Activated CD4-positive, alpha-beta T cell treated with anti-CD3 and anti-CD28 coated beads, Interleukin-2, amount 50 U/mL, for 16 hours (primary cell): ENCODE measurements at places on chromosomes 7 and 10.

DNA sequence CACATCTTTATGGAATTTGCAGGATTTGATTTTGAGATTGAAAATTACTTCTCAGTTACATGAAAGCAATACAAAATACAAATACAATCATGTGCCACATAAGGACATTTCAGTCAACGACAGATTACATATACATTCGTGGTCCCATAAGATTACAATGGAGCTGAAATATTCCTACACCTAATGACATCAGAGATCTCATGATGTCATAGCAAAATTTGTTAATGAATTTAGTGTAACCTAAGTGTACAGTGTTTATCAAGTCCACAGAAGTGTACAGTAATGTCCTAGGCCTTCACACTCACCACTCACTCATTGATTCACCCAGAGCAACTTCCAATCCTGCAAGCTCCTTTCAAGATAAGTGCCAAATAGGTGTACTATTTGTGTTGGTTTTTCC, 126.5 kb downstream of the GPAM start:
- no peak for DNase-seq

DNA sequence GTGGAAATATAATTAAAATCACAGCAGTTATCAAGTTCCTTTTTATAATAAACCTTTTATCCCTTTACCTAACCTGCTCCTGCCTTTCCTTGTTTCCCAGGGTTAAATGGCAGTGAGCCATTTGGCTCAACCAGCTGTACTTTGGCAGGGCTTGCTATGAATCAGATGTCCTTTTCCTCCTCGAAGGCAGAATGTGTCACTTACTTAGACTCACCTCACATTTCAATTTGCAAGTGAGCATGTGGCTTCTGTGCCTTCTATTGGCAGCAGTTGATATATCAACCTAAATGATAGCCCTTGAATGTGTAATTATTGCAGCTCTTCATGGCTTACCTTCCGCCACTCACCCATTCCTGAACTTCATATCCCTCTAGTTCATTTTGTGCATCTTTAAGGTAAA, 301.7 kb downstream of the CSTF2T start:
- no peak for DNase-seq

- peak; percentile 50 for DNase-seq
These were observed 1.5 kb downstream of the GIMAP8 start for GRCh38 chr7:150451833-150452461.

- DNase-seq = no peak
These were observed 190.9 kb downstream of the BMPER start for GRCh38 chr7:34096198-34096651.

- DNase-seq = no peak
These were observed 46.7 kb downstream of the CALD1 start for GRCh38 chr7:134826105-134826504.

DNA sequence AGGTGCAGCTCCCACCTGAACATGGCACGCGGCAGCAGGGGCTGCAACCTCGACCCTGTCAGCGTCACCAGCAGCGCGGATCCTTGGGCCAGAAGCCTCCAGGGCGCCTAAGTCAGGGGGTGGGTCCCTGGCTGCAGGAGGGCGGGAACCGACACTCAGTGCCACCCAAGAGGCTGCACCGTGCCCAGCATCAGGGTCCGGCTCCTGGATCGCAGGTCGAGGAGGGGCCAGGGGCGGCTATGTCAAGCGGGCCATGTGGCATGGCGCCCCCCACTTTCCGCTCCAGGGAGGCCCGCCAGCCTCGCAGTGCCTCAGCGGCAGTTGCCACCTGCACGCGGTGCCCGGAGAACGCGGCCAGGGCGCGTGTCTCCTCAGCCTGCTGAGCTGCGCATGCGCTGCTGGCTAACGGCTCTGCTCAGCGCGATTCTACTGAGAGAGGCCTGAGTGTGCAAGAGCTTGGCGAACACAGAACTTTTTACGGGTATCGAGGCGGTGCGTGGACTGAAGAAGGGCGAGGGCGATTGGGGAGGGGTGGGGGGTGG, at the start of gene ANKRD30A:
Gene ANKRD30A (plus strand): TSS at position 408 of the 542 bp plus-strand sequence. CDS start 190 bp downstream, outside the sequence.
- DNase-seq = no peak

- DNase-seq = no peak
These were observed 44.5 kb downstream of the LANCL2 start for GRCh38 chr7:55409482-55410225.

GRCh38 chr10:16592378-16592777, 70.7 kb upstream of the C1QL3 start:
- DNase-seq = no peak

- no peak for DNase-seq
These were observed 336.0 kb downstream of the PLXNA4 start for GRCh38 chr7:132240262-132240661.

DNA sequence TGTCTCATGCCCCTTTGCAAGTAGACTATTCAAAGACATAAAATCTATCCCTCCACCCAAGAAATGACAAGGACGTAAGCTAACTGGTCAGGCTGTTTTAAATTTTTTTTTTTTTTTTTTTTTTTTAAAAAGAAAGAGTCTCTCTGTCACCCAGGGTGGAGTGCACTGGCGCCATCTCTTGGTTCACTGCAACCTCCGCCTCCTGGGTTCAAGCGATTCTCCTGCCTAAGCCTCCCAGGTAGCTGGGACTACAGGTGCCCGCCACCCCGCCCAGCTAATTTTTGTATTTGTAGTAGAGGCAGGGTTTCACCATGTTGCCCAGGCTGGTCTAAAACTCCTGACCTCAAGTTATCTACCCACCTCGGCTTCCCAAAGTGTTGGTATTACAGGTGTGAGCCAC, 11.2 kb downstream of the TRA2A start:
- no peak for DNase-seq

DNA sequence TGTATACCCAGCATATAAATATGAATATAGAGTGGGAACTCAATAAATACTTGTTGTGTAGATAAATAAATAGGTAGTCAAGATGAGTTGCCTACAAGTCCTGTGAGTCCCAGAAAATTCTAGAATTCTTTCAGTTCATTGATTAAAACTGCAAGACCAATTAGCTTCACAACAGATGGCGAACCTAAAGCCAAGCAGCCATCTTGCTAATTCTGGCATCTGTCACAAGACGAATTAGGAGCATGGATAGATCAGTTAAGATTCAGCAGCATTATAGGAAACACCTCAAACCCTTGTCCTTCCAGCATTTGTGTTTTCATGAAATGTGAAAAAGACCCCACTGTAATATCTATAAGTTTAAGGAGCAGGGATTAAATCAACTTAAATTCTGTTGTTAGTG, 552.7 kb downstream of the MAGI2 start:
- no peak for DNase-seq

GRCh38 chr10:3107426-3107961, 40.1 kb downstream of the PFKP start:
- DNase-seq = no peak

GRCh38 chr10:110808123-110808522, 63.6 kb upstream of the PDCD4 start:
- no peak for DNase-seq

DNA sequence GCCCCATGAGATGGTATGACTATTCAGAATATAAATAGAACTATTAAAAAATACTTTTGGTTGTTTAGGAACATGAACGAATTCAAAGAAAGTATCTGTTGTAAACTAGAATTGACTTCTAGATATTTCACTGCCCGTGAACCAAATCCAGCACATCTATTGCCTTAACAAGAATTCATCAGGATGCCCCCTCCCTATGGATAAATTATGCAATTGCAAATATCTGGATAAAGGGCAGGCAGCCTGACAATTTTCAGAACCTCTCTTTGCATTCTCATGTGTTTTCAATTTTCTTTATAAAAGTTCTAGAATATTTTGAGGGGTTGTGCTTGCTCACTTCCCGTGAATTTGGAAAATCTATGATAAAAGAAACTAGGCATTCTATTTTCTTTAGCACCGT, 822.1 kb upstream of the SORCS1 start:
- DNase-seq = no peak

DNA sequence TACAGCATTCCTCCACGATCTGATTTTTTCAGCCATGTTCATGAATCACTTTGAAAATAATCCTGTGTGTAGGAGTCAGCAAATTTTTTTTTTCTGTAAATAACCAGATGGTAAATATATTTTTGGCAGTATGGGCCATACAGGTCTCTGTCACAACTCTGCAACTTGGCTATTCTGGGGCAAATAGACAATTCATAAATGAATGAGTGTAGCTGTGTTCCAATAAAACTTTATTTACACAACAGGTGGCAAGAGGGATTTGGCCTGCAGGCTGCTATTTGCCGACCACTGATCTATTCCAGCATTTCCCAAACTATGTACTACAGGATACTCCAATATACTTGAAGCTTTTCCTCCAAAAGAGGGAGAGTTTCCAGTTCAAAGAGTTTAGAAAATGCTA, 78.7 kb upstream of the SVIL start:
- no peak for DNase-seq

DNA sequence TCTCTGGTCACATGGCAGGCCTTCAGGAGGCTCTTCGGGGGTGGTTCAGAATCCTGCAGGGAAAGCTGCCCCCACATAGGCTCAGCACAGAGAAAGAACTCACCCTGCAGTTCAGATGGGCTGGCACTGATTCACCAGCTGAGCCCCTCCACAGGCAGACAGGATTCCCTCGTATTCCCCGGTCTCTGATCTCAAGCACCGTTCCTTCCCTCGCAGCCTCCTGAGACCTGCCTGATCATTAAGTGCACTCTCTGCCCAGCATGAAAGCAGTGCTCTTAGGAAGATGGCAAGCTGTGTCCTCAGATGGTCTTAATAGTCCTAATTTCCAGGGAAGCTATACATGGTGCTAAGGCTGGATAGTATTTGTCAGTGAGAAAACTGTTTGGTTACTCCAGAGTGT, 78.2 kb upstream of the NPS start:
- DNase-seq = no peak

DNA sequence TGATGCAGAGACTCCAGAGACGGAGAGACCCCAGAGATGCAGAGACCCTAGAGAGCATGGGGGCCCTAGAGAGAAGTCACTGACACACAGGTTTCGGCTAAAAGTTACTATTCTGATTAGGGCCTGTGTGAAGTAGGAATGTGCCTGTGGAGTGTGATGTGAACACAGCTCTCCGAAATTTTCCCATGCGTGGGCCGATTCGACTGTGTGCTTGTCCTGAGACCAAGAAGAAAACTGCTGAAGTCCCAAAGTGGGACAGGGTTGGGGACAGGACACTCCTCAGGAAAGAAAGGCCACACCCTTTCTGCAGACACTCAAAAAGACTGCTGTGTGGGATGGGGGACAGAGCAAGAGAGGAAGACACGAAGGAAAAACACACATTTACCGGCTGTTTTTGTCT, 533.5 kb downstream of the PTPRN2 start:
- DNase-seq = no peak

- DNase-seq = no peak
These were observed 312.0 kb upstream of the TPK1 start for GRCh38 chr7:145147865-145148264.

GRCh38 chr10:98309366-98310355, 41.7 kb upstream of the LOXL4 start:
- peak; percentile 19 for DNase-seq

DNA sequence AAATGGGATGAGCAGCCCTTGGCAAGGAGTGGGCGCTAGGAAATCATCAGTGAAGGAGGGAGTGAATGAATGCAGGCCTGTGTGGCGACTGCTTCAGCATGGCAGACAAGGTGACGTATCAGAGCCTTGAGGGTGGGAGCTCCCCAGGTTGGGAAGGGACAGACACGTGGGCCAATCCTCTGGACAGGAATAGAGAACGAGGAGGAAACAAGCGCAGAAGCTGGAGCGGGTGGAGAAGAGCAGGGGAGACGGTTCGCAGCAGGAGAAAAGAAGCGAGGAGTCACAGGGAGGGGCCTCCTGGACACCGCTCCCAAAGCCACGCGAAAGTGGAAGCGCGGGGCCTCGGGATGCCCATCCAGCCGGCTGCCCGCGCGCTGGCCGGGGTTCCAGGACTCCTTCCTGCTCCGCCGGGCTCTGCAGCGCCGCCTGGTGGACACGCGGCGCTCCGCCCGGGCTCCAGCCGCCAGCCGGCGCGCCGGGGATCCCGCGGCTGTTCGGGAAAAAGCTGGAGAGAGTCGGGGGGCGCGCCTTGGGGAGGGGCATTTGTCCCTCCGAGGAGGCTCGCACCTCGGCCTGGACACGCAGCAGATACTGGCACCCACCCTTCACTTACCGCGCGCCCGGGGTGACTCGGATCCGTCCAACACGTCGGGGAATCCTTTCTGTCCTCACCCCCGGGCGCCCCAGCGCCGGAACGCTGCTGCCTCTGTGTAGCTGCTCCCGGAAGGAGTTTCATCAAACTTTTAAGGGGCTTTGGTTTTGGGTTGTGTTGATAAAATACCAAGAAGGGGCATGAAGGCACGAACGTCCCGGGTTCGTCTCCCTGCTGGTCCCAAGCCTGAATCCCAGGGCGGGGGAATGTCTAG, 6.3 kb downstream of the ZNF503 start:
- peak; percentile 18 for DNase-seq

DNA sequence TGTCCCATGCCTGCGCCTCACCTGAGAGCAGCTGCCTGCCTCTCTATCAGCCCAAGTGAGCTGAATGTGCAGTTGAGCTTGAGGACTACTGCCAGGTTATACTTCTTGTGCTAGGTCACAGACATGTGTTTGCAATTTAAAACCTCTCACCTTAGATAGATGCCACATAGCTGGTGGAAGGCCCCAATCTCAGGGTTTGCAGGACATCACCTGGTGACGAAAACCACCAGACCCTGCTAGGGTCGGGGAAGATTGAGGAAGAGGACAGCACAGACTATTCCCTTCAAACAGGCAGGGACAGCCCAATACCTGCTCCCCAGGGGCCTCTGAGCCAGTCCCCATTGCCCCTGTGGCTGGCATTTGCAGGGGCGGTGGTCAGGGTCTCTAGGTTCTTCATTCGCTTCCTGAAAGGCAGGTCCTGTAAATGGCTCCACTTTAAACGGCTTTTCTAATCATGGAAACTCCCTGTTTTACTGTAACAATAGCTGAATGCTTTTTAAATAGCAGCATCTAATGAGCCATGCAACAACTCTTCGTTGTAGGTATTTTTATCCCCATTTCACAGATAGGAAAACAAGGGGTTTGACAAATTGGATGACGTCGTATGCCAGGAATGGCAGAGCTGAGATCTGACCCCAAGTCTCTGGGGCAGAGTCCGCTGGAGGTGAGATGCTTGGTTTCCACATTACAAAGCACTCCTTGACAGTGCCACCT, 80.1 kb downstream of the EMX2 start:
- no peak for DNase-seq

DNA sequence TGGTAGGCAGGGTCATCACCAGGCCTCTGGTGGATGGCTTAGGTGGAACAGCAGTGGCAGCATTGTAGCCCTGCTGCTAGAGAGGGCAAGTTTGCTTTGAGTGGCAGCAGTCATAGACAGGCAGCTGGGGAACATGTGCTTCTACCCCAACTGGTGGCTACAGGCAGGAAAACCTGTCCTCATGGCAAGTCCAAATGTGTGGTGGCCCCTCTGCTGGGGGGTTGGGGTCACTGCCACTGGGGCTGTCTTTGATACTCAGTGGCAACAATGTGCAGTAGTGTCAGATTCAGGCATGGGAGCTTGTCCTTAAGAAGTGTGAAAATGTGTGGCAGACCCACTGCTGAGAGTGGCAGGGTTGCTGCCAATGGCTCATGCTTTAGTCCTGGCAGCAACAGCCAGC, 186.2 kb upstream of the NPSR1 start:
- no peak for DNase-seq
